Glomerular endothelial cell (primary cell): ENCODE measurements at places on chromosomes 3 and 15.
A peak's percentile ranks its signal among the peaks of the same experiment; 100 is the strongest.

GRCh38 chr3:192821161-192821560 lies 93.8 kb upstream of the FGF12 start:
- DNase-seq, result no peak

GRCh38 chr3:182967218-182968204 lies 12.8 kb downstream of the DCUN1D1 start:
- DNase-seq, result no peak

- DNase-seq, result no peak
Observed at GRCh38 chr3:175464362-175464761, 605.2 kb downstream of the NAALADL2 start.

DNA sequence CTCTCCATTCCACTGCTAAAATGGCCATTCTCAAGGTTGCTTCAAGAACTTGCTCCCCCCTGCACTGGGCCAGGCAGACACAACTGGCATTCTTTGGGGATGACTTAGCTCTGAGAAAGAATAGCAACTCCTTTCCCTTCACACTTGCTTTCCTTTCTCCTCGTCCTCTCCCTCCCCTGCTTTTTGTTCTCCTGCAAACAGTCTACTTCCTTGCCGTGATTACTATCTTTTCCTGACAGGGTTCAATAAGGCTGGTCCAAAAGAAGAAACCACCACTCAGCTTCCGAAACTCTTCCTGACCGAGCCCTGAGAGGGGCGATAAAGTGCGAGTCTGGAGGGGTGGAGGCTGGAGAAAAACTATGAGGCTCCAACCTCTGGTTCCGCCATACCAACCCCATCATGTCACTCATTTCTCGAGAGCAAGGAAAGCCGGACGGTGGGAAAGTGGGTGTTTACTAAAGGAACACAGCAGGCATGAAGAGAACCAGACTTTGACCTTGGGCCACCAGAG lies 5.0 kb downstream of the AMOTL2 start:
- DNase-seq, result peak; percentile 87

DNA sequence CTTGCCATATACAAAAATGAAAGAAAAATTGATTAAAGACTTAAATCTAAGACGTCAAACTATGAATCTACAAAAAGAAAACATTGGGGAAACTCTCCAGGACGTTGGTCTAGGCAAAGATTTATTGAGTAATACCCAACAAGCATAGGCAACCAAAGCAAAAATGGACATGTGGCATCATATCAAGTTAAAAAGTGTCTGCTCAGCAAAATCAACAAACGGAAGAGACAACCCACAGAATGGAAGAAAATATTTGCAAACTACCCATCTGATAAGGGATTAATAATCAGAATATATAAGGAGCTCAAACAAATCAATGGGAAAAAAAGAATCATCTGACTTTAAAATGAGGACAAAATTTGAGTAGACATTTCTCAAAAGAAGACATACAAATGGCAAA lies 160.9 kb downstream of the DCLK3 start:
- no peak for DNase-seq

DNA sequence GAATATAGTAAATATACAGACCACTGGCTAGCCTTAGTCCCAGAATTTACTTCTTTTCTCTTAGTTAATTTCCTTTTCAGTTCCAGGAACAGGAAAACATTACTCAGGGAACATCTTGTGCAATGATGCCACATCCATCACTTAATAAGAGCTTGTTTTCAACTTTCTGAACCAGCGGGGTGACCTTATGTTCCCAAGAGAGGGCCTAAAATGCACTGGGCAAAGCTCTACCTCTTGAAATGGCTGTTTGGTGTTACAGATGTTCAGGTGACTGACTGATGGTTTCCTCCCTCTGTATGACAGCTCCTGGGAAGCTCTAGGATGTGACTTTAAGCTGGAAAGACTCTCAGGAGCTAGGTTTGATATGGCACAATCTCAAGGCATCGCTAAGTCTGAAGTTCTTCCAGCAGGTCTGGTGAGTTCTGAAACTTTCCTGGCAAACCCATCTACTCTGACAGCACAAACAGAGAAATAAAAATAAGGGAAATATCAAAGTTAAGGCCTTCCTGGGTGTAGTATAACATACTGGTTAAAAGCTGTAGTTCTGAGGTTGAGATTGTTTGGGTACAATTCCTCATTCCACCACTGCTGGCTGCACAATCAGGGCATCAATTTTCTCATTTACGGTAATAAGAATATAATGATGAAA lies 98.6 kb downstream of the ZIC1 start:
- no peak for DNase-seq

DNA sequence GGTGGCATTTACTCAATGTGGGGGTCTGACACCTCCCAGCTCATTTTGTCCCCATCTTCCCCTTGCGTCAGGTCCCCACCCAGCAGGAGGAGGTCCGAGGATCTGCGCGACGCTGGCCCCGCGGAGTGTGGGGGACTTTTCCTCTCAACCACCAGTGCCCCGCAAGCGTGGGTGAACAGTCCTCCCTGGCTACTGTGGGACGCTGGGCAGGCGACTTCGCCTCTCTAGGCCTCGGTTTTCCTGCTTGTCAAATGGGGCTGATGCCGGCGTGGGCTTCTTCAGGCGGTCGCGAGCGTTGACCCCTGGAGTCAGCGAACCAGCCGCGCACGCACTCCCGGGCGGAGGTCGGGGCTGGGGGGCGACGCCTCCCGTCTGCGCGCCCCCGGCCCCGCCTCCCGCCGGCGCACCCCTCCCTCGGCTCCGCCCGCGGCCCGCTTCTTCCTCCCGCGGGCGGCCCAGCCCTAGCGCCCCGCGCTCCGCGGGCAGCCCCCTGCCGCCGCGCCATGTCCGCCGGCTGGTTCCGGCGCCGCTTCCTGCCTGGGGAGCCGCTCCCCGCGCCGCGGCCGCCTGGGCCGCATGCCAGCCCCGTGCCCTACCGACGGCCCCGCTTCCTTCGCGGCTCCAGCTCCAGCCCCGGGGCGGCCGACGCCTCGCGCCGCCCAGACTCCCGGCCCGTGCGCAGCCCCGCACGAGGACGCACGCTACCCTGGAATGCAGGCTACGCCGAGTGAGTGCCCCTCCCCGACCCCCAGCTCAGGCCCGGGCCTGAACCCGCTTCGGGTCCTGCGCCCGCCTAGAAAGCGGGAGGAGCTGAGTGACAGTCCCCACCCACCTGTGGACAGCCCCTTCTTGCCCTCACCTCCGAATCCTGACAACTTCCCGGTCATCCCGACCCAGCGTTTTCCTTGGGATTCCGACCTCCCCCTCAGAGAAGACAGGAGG lies at the start of gene PPM1M:
PPM1M (plus strand) TSS at position 438 of the 942 bp plus-strand sequence; CDS start at position 504, 66 bp downstream.
- DNase-seq, result no peak

DNA sequence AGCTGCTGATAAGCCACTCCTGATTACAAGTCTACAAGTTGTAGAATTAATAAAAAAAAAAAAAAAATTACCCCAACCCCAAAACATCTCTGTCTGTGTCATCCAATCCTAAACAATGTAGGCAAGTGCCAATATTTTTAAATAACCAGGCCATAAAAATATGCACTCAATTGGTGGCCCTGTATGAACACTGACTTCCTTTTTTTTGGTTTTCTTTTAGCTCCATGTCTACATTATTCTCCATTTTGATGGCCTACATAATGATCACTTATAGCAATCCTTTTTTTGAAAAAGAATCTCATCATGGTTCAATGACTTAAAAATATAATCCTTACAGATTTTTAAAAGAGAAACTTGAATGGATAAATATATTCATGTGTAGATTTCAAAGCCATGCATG lies 72.1 kb downstream of the FOXP1 start:
- no peak for DNase-seq

GRCh38 chr15:71679793-71680353 lies 130.5 kb upstream of the NR2E3 start:
- DNase-seq, result peak; percentile 23

DNA sequence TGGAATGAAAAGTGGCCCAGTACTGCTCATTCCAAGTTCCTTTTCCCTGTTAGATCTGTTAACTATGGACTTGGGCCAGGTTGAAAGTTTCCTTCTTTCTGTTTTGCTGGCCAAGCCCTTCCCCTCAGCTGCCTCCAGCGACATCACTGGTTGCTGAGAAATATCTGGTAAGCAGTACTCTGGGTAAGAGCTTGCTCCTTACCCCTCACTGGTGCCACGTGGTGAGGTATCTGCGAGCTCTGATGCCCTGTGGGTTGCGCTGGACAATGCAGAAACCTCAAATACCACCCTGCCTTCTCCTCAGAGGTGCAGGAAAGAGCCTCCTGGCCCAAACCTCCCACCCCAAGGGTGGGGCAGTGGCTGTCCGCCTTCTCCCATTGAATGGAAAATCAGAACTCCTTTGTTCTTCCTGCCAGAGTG lies 42.9 kb upstream of the APH1B start:
- no peak for DNase-seq

DNA sequence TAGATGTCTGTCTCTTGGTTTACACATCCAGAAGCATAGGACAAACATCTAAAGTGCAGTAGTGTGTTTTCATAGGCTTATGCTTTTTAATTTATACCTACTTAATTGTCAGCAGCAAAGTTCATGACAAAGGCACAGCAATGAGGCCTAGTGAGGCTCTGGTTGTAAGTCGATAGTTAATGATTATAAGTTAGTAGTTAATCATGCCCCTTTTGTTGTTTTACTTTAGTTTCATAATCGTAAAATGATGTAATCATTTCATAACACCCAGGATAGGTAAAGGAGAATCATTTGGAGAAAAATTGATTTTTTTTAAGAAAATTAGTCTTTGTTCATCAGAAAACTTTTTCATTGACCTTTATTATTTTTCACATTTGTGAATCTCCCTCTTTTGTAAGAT lies 351.9 kb downstream of the LSAMP start:
- no peak for DNase-seq

DNA sequence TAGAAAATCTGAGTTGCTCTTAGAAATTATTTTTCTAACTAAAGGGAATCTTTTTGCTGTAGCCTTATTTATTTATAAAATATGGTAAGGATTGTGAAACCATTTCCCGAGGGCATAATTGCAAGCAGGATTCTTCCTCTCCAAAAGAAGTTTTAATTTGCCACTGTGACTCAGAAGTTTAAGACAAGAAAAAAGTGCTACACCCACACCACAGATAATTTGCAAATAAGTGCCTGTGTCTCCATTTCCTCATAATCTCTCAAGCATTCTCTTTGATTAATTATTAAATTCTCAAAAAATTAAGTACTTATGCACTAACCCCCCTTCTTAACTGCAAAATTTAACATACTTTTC lies 43.6 kb downstream of the RASA2 start:
- no peak for DNase-seq

DNA sequence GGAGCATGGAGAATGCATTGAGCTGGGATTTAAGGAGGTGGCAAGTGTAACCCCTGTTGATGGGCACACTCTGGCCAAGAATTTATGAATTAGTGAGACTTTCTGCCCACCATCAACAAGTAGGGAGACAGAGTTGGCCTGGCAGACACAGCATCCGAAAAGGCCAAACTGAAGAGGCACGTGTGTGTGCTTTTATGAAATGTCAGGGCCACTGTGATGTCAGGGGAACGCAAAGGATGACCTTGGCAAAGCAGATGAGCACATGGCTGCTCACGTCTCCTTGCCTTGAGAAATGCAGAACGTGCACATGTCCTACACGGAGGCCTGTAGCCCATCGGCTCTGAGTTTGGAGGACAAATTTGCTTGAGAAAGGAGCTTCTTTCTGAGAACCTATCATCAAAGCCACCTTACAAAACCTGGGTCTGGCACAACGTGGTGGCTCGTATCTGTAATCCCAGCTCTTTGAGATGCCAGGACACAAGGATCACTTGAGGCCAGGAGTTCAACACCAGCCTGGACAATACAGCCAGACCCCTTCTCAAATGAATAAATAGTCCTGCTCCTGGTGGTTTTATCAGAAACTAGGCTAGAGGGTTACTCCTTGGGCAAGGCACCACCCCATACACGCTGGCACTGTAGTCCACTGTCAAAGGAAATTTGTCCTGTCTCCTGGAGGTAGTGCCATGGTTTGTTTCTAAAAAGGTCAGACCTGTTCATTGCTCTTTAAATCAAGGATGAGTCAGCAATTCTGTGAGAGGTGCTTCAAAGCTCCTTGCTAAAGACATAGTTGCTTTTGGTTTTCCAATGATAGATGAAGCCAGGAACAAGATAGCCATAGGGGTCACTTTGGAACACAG lies 941 bp upstream of the SH3BP5 start:
- no peak for DNase-seq

GRCh38 chr15:55796321-55796965 lies 53.5 kb upstream of the PRTG start:
- no peak for DNase-seq
